ENCODE measurements at places on chromosomes 5 and 9. TPM values are rescaled to one million over a fixed set of nuclear protein-coding genes. Genes with fewer than 3 reads are reported as not detected.

DNA sequence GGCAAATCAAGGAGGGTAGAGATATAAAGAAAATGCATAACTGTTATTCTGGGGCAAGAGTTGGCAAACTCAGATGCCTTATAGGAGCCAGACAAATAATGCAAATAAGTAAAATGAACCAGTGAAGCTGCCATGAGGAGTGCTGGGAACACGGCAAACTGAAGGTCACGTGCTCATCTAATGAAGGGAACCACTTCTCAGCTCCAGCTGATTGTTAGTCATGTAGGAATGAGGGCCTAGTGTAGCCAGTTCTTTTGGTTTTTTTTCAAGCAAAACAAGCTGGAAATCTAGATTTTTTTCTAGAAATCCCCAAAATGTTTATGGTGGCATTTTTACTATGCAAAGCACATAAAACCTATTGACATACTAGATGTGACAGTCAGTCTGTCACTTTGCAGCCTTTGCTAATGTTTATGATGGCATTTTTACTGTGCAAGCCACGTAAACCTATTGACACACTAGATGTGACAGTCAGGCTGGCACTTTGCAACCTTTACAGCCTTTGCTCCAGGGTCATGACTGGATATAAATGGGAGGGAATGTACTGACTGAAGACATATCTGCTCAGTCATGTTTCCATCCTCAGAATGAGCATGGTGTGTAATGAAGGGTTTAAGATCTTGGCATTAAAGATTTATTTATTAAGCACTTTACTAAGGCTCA is 39.4 kb downstream of the RUSC2 start:
- no peak for DNase-seq

Gene IRX2
- 45.9 TPM for total RNA-seq

GRCh38 chr5:39447968-39448367 is 23.2 kb upstream of the DAB2 start:
- DNase-seq: no peak

- no peak for DNase-seq
These were observed 77.0 kb downstream of the ZCCHC7 start for GRCh38 chr9:37197158-37198038.

DNA sequence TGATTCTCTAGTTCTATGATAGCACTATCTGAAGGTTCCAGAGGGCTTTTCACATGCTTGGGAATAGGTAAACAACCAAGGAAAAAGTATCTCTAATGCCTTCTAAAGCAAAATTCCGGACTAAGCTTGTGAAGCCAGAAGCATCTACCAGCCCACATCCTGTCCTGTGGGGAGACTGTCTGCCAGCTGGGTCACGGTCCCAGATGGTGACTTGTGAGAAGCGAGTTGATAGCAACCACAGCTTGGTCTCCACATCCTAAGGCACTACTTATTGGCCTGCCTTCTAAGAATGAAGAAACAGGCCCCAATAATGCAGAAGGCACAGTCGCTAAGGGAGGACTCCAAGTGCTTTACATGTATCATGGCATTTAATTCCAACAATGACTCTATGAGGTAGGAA is 184.1 kb upstream of the ADRA1B start:
- no peak for DNase-seq

GRCh38 chr9:76634356-76635054 is 129.7 kb upstream of the PCA3 start:
- DNase-seq: no peak

GRCh38 chr9:93568169-93568568 is 8.2 kb upstream of the PHF2 start:
- no peak for DNase-seq

Gene ARSI
- 1.6 TPM for total RNA-seq

Gene ZNF454
- 0.69 TPM for total RNA-seq

Gene NR2F1
- total RNA-seq: 2.1 TPM

- no peak for DNase-seq
These were observed 47.9 kb upstream of the RARS1 start for GRCh38 chr5:168438349-168438748.

Gene SLC23A1
- 1.5 TPM for total RNA-seq

- DNase-seq: no peak
These were observed 3.3 kb downstream of the LARP1 start for GRCh38 chr5:154758493-154758892.

GRCh38 chr9:12958279-12958678 is 183.5 kb downstream of the LURAP1L start:
- no peak for DNase-seq

Gene SLC6A19
- not detected for total RNA-seq

DNA sequence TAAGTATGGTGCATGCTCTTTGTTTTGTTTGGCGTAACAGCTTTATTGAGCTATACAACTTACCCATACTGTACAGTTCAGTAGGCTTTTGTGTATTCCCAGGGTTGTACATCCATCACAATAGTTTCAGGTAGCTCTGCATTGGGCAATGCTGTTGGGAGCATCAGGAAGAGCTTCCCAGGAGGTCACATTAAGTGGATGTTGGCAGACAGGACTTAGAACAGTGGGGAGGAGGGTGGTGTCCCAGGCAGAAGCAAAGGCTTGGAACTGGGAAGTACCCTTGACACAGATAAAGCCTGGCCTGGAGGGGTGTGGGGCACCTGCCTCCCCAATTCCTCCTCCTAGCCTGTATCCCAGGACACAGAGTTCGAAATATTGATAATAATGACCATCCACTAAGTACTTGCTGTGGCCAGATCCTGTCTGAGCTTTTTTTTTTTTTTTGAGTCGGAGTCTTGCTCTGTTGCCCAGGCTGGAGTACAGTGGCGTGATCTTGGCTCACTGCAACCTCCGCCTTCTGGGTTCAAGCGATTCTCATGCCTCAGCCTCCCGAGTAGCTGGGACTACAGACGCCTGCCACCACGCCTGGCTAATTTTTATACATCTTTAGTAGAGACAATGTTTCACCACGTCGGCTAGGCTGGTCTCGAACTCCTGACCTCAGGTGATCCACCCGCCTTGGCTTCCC is 1.3 kb downstream of the BBLN start:
- DNase-seq: no peak

DNA sequence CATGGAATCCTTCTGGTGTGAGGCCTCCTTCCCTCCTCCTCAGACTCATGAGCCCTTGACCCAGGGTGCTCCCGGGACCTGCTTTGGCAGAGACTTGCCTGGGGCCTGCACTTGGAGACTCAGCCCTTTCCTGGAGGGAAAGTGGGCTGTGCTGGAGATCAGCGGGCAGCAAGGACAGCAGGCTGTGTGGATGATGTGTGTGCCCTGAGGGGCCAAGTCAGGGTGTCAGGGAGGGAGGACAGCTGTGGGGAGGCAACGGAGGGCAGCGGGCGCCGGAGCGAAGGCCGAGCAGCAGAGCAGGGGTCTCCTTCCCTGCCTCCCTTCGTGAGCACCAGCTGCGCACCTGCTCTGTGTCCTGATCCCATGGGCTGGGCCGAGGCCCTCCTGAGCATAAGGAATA is 6.1 kb upstream of the CSF2 start:
- no peak for DNase-seq

Gene TRAF1
- total RNA-seq: 4.5 TPM

Gene FUT7
- total RNA-seq: 0.22 TPM

Gene MAN1B1
- total RNA-seq: 62.1 TPM

GRCh38 chr9:110977259-110977709 is 61.0 kb downstream of the LPAR1 start:
- DNase-seq: no peak

DNA sequence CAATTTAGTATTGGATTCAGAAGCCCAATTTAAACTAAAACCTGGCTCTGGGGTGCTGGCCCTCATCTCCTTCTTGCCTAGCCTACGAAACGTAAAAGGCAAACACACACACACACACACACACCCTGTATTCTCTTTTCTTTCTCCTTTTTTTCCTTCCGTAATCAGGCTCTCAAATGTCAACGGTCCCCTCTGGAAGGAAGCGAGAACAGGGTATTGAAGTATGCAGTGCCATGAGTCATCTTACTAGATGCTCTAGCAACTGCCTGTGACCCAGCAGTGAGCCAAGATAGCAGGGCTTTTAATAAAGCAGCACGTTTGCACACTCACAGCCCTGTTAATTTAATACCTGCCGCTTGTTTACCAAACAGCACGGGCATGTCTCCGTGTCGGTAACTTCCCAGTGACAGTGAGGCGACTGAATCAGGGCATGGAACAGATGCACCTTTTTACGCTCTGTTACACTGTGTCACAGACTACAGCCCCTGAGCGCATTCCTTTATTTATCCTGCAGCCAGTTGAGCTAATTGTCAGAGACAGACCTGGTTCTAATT is 243.8 kb downstream of the BNC2 start:
- peak; percentile 20 for DNase-seq

Gene PLCXD3
- 0.34 TPM for total RNA-seq

DNA sequence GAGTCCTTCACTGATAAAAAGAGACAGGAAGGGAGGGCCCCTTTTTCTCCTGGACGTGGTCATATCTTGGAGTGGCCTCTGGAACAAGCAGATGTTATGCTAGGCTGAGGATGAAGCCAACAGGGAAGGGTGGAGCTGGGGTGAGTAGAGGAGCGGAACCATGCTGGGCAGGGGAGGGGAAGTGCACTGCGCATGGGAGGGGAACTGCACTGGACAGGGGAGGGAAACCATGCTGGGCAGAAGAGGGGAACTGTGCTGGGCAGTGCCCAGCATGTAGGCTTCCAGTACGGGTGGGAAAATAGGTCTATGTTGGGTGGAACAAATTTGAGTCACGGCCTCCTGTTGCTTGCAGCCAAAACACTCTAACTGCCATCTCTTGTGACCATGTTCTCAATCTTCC is 19.3 kb upstream of the IRX4 start:
- DNase-seq: no peak

Gene EPB41L4B
- 31.6 TPM for total RNA-seq

Gene RNF208
- 3.8 TPM for total RNA-seq

Gene ERMP1
- total RNA-seq: 21.9 TPM

DNA sequence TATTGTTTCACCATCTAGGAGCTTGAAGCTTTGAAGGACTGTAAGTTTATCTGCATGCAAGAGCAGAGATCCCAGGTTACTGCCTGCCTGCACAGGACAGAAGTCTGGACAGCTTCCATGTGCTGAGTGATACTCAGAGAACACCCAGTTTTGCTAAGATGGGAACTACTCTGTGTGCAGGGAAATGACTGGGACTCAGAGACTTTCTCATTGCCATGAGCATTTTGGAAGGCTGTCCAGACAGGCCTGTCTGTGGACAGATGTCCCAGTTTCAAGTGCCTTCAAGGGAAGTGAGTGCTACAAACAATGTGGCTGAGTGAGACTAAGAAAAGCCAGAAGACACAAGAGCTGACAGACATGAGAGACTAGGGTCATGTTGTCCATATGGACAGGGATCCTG is 19.2 kb upstream of the ZNF131 start:
- DNase-seq: no peak

Gene ACOT12
- not detected for total RNA-seq

- no peak for DNase-seq
These were observed 19.1 kb downstream of the TRMO start for GRCh38 chr9:97903177-97903576.

DNA sequence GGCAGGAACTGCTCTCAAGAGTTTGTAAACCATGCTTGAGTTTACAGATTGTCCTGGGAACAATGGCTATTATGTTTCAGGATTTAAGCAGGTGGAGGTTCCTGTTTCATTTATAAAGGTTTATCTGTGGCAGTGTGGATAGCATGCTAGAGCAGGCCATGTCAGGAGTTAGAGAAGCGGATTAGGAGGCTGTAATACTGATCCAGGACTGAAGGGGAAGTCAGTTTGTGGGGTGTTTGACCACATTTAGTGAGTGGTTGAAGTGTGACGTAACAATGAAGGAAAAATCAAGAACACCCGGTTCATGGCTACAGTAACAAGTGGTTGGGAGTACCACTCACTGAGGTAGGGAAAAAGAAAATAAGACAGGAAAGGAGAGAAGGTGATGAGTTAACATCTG is 299.0 kb downstream of the TLR4 start:
- no peak for DNase-seq

Gene FOXD1
- 2.2 TPM for total RNA-seq

Gene FBXO10
- total RNA-seq: 3.0 TPM

DNA sequence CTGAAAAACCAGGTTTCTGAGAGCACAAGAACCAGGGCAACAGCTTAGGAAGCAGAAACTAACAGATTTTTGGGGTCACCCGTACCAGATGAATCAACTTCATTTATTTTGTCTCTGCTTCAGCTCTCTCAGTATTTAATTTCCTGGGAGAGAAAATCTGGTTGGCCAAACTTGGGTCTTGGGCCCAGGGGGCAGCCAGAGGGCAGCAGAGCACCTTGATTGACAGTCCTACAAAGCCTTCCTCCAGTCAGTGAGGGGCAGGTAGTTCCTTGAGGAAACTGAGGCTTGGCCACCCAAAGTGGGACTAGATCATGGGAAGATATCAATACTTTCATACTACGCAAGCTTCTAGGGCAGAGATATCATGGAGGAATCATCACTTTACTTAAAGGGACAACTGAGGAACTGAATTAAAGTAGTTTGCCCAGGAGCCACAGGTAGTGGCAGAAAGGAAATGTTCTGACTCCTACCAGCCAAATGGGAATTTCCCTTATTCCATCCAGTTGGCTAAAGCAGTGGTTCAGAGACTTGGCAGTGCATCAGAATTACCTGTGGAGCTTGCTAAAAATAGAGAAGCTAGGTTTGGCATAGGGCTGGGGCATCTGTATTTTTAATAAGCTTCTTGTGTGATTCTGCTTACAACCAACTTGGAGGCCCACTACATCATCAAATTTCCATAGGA is 21.5 kb upstream of the ARHGAP26 start:
- no peak for DNase-seq

DNA sequence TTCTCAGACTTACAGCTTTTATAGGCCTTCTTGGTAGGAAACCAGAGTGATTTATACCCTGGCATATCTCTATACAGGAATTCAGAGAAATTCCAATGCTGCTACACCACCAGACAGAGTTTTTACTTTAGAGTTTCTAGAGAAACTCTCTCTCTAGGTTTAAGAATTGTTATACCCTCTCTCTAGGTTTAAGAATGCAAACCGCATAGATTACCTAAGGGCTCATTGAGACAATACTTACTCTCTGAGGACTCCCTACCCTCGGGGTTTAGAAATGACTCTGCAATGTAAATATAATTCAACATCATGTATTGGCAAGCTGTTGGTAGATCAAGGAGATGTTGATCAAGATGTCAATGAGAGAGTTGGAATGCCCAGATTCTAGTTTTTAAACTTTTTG is 15.3 kb upstream of the ELAVL2 start:
- DNase-seq: no peak

DNA sequence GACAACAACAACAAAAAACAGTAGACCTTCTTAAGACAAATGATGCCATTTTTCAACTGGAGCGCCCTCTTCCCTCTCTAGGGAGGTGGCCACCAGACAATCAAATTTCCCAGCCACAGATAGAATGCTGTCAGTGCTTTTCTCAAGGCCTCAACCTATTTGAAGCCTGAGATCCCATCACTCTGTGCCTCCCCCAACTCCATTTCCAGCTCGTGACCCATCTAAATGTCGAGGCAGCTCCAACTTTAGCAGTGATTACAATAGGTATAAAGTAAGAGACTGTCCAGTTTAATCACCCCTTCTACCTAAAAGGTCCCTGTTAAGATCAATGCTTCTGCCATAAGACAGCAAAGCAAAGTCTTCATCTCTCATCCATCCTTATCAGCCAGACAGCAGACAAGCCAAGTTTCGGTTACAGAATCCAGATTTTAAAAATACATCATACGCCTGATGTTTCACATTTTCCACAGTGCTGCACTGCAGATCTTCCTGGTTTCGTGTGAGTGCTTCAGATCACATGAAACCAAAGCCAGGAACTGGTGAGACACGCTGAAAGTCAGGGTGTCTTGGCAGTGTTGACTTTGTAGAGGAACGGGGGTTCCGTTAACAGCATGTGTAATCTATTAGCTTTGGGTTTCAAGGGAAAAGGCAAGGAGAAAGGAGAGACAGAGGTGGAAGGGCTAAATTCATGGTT is 447.8 kb downstream of the ENC1 start:
- DNase-seq: no peak

All from lower leg skin (tissue), 4 donors.